M059J (cell line): ENCODE measurements at places on chromosomes 2 and 18. TPM values are rescaled to one million over a fixed set of nuclear protein-coding genes. Genes with fewer than 3 reads are reported as not detected.

- DNase-seq: no peak
These were observed 22.6 kb upstream of the DCDC2C start for GRCh38 chr2:3680548-3681345.

DNA sequence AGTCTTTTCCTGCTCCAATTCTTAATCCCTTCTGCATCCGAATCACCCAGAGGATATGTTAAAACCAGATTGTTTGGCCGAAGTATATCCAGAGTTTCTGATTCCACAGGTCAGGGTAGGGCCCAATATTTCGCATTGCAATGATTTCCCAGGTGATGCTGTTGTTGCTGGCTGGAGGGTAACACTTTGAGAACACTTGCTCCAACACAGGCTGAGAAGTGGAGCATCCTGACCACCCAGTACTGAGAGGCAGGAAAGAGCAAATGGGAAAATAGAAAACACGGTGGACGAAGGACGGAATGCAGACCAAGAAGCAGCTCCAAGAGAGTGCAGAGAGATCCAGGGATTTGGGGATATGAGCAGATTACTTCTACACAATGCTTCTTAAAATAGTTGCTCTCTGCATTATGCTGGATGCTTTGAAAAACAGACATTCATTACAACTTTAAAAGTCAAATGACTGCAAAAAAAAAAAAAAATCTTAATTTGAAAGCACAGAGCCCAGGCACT is 362.2 kb upstream of the SLC14A2 start:
- DNase-seq: no peak

GRCh38 chr2:240464514-240465241 is 29.2 kb downstream of the GPC1 start:
- no peak for DNase-seq

DNA sequence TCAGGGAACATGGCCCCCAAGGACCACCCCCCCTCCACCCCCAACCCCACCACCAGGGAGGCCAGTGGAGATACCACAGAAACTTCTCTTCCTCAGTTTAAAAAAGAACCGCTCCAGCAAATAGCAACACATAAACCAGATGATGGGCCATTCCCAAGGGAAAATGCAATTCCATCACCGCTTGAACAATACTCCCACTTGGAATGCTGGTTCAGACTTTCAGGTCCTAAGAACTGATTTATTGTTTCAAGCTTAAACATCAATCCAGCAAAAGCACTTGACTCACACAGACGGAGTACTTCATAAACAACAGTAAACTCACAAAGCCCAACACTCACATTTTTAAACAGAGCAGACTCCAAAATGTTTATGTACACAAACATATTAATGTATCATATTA is 6.9 kb downstream of the HDAC4 start:
- DNase-seq: no peak

GRCh38 chr2:28661589-28662001 is 90.0 kb upstream of the PPP1CB start:
- peak; percentile 82 for DNase-seq

Gene GPATCH11
- total RNA-seq: 10.0 and 13.1 TPM in 2 replicates
